ENCODE measurements at places on chromosomes 5 and 9.

- DNase-seq: peak; percentile 58
Measured at GRCh38 chr9:106862821-106863720, at the start of gene ZNF462. TSS of gene ZNF462 (plus strand) at chr9:106863166. CDS start at chr9:106923384, 60,218 bp downstream.

GRCh38 chr5:42877431-42877830, 65.7 kb upstream of the SELENOP start:
- DNase-seq: no peak

GRCh38 chr5:2738700-2739359, 12.6 kb downstream of the IRX2 start:
- no peak for DNase-seq

DNA sequence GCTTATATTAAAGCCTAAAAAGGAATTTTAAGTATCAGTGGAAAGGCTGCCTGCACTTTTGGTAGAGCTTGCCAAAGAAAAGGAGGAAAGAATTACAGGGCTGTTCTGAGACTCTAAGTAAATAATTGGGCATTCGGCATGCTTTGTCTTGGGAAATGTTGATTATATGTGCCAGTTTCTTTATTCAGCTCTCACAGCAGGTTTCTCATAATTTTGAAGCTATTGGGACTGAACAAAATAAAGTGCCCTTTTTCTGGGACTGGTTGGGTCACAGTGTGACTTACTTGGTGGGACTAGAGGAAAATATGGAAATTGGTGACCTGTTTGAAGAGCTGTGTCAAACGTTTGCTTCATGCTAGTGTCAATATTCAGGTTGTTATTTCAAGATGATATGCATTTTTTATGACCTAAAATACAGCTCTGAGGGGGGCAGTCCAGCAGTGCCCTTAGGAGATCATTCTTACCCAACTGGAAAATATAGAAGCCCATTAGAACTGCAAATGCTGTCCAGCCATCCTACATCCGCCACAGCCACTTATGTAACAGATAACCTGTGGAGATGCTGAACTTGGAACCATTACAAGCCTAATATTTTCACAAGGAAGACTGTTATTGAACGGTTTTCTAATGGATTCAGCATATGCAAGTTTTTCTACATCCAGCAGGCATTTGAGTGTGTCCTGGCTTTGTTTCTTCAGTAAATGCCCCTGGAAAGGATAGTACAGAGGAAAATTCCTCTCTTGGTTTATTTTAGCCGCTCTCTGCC, 122.4 kb downstream of the SNCAIP start:
- no peak for DNase-seq

GRCh38 chr9:76161541-76161940, 232.7 kb downstream of the RFK start:
- DNase-seq: no peak

DNA sequence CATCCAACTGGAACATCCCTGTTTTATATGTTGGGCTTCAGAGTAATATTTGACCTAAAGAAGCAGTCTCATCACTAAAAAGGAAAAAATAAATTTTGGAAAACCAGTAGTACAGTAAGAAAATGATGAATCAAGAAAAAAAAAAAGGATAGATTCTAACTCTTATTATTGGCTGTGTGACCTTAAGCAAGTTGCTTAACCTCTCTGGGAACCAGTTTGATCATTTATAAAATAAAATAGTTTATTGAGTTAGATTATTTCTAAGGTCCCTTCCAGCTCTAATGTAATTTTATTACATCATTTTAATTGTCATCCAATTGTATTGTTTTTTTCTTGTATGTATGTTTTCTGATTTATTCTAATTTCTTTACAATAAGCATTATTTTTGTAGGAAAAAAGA, 127.0 kb downstream of the PRELID2 start:
- no peak for DNase-seq

- no peak for DNase-seq
Measured at GRCh38 chr9:8751406-8751930, 951.9 kb upstream of the DMAC1 start.

DNA sequence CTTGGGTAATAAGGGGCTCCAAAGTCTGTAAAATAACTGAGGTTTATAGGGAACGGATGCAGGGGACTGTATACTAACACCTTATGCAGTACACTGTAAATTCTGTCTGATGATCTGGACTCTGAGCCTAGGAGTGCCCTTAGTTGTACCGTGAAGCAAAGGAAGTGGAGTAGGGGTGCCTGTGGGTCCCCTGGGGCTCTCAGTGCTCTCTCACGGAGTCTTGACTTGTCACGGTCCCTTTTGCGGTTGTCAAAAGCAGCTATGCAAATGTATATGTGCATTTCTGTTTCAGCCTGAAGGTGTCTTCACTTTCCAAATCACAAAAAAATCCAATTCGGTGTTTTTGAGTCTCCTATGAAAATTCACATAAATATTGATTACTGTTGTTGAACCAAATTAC, 17.8 kb downstream of the DMRT1 start:
- no peak for DNase-seq

DNA sequence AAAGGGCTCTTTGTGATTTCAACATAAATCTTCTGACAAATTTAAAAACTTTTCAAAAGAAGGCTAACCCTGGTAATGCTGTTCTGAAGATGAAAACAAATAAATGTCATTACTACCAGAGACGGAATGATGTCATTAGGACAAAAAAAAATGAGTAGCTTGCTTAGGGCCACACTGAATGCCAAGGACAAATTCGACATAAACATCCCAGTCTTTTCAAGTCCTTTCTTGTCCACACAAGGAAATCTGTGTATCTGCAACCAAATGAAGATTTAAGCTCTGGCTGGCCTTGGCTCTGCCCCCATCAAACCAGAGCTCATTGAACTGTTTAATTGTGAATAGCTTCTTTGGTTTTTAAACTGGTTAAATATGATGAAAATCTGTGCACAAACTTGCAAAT, 592.7 kb downstream of the TLE1 start:
- DNase-seq: no peak

- no peak for DNase-seq
Measured at GRCh38 chr9:128246471-128246870, 29.3 kb downstream of the GOLGA2 start.

DNA sequence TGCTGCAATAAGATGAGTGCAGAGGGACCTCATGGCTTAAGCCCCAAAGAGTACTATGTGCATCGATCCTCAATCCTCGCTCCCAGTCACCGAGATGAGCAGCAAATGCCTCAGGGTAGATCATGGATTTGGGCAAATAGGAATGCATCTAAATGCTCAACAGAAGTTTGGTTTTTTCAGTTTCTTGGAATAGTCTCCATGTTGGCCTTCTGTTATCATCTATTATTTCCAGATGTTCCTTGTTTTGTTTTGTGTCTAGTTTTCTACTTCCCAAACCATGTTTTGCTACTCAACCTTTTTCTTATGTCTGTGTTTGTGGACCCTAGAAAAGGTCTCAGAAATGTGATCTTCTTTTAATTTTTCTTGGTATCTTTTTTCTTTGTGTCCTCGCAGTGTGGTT, 43.5 kb upstream of the RASGRF2 start:
- DNase-seq: no peak

DNA sequence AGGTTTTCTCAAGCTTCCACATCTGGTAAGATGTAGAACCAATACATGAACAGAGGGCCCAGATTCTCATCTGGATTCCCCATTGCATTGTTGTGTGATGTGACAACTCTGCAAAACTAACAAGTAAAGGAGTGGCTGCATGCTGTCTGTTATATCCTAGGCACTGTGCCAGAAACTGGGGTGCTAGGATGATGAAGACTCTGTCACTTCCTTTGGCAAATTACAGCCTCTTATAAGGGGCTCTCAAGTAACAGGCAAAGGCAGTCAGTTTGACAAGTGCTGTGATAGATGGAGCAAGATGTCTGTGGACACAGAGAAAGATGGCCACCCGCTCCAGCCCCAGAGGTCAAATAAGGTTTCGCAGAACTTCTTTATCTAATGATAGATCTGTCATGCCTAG, 115.7 kb downstream of the PAPPA start:
- no peak for DNase-seq

DNA sequence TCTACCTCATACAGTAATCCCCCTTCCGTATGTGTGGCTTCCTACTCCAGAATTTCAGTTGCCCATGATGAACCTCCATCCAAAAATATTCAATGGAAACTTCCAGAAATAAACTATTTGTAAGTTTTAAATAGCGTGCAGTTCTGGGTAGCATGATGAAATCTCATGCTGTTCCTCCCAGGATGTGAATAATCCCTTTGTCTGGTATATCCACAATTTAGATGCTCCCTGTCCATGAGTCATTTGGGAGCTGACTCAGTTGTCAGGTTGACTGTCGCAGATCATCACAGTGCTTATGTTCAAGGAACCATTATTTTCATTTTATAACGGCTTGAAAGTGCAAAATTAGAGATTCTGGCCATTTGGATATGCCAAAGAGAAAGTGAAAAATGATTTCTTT, 290.1 kb upstream of the CDH9 start:
- no peak for DNase-seq

DNA sequence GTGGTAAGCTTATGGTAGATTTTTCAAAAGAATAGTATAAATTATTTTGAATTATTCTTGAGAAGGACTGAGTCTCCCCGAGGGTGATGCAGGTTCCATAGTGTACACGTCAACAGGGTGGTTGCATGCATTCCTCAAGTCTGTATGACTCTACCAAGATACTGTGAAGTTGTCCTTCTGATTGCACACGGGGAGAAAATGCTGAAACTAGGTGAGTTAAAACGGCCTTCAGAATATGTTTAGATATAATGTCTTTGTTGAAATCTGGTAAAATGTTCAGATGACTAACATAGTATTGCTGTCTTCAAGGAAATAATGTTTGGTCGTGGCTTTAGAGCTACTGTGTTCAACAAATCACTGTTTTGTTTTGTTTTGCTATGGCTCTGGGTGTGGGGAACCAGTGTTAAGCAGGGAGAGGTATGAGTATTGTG, 22.4 kb upstream of the TNFAIP8 start:
- DNase-seq: no peak

DNA sequence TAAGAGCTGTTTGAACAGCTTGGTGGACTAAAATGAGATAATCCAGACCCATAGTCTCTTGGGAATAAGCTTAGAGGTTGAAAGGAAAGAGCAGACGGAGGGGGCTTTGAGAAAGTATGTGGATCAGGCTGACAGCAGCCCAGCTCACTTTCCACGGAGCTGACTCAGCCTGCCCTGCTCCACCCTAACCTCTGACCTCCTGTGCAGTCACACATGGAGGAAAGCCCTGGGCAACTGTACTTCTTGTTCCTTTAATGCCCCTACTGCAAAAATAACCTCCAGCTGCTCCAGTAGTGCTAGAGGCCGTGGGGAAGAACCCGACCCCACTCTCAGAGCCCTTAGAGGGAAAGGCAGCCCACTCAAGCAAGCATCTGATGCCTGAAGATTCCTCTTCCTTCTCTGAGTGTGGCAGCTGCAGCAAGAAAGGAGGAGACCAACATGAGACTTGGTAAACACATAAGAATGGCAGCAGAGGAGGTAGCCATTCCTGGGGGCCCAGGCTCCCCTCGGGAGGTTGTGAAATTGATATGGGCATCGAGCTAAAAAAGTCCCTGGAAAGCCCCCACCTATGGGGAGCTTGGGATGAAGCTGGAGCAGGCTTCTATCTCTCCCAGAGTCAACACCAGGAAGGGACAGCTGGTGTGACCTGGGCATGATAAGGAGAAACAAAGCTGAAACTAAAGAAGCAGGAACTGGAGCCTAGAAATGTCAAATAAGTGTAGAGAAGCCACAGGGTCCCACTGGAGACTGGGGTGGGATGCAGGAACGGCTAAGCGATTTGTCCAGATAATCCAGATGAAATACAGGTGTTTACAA, 204.3 kb downstream of the PIK3R1 start:
- peak; percentile 23 for DNase-seq

GRCh38 chr9:7910426-7911020, 110.9 kb upstream of the DMAC1 start:
- no peak for DNase-seq

GRCh38 chr5:28710360-28710759, 1672.0 kb upstream of the CDH9 start:
- DNase-seq: no peak

GRCh38 chr5:43357878-43358281, 44.7 kb upstream of the HMGCS1 start:
- DNase-seq: no peak

DNA sequence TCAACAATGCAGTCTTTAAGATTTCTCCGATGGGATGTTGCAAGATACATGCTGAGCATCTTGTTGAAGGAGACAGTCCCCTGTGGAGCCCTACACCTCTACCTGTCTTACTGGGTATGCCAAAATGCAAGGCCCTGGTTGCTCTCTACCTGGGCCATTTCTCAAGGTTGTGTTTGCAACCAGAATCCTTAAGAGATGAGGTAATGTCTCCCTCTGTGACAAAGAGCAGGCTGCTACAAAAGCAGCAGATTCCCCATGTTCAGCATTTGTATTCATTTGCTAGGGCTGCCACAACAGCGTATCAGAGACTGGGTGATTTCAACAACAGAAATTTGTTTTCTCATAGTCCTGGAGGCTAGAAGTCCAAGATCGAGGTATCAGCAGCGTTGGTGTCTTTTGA, 138.4 kb upstream of the RPS23 start:
- no peak for DNase-seq

GRCh38 chr5:135343413-135343812, 55.6 kb downstream of the MACROH2A1 start:
- no peak for DNase-seq

- DNase-seq: peak; percentile 47
Measured at GRCh38 chr9:13213337-13213736, 66.2 kb downstream of the MPDZ start.

DNA sequence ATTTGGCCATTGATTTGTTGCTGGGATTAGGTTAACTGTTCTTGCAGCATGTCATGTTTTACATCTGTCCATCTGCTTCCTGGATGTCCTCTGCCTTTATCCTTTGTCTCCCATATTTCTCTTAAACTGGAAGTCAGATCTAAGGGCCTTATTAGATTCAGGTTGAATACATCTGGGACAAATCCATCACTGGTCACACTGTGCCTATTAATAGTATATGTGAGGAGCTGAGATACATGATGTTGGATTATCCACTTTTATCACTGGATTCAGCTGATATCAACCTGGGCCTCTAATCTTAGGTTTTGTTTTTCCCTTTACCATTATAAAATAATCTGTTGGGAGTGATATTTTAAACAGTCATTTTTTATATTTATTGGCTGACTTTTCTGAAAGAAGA, 41.8 kb upstream of the ROPN1L start:
- DNase-seq: no peak

DNA sequence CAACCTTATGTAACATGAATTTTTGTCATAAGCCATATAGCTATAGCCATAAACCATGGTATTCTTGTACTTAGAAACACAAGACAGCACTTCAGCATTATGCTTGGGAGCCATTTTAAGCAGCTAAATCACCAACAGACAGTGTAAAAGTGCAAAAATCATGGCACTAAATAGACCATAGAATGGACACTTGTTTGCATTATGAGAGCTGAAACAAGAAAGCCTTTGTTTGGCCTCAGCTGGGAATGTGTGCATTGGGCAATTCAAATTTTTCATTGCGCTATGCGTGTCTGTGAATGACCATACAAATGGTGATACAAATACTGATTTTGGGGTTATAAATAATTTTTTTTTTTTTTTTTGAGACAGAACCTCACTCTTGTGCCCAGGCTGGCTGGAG, 23.7 kb downstream of the KDM4C start:
- DNase-seq: no peak

- no peak for DNase-seq
Measured at GRCh38 chr9:30258094-30258493, 2126.3 kb upstream of the ACO1 start.

- DNase-seq: no peak
Measured at GRCh38 chr5:14376789-14377188, 204.8 kb upstream of the OTULINL start.

GRCh38 chr5:149605998-149606724, 24.9 kb downstream of the ARHGEF37 start:
- DNase-seq: peak; percentile 69
